C1 segment of cervical spinal cord (tissue), 14 donors: ENCODE measurements at places on chromosomes 5 and 9.

DNA sequence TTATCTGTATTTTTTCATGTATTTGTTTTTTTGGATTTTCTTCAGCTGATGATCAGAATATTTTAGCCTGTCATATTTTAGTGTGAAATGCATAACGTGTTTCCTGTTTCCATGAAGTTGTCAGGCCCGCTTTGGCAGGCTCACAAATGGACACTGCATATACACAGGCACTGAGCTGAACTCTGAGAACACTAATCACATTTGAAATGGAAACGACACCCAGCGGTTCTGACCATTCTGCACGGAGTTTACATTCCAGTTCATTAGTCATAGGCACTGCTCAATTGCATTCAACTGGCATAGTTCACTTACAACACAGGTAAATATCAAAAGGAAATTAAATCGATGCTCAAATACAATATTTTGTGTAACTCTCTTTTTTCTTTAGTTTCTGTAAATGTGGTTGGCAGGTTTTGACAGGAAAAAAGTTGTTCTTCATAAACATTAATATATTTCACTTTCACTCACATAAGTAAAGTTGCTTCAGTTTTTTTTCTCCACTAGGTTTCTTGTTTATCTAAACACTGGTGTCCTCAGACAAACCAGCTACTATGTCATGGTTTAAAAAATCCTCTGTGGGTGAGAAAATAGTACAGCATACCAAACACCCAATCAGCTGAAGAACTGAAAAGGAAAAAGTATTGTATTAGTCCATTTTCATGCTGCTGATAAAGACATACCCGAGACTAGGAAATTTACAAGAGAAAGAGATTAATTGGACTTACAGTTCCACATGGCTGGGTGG is 559.0 kb upstream of the DAP start:
- no peak for DNase-seq

DNA sequence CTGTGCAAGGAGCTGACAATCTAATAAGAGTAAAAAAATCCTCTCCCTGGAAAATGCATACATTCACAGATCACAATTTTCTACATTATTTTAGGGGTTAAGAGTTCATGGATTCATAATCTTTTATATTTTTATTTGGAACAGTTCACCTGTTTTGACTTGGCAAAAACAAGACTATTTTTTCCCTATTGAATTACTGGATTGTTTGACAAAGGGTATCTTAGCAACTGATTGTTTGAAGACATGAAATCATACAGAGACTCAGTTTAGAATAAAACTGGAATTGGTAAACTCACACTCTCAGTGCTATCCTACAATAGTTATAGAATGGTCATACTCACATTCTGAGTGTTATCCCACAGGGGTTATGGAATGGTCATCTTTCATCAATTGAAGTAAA is 358.2 kb upstream of the PTGER4 start:
- no peak for DNase-seq

- no peak for DNase-seq
Measured at GRCh38 chr5:36417221-36417620, 115.5 kb upstream of the RANBP3L start.

DNA sequence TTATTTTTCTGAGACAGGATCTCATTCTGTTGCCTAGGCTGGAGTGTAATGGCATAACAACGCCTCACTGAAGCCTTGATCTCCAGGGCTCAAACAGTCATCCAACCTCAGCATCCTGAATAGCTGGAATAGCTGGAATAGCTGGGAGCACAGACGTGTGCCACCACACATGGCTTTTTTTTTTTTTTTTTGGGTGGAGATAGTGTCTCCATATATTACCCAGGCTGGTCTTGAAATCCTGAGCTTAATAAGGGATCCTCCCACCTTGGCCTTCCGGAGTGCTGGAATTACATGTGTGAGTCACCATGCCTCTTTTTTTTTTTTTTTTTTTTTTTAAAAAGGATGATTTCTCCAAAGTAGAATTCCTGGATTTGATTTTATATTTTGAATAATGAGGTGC is 60.7 kb downstream of the NSD1 start:
- DNase-seq, result no peak

DNA sequence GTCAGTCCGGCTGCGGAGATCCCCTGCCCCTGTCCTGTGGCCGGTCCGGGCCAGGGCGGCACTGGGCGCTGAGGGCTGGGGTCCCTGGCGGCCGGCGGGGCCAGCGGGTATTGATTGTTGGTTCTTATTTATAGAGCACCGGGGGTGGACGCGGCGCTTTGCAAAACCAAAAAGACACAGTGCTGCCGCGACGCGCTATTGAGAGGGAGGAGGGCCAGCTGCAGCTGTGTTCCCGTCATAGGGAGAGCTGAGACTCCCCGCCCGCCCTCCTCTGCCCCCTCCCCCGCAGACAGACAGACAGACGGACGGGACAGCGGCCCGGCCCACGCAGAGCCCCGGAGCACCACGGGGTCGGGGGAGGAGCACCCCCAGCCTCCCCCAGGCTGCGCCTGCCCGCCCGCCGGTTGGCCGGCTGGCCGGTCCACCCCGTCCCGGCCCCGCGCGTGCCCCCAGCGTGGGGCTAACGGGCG is 2.5 kb downstream of the LRRC26 start:
- DNase-seq, result no peak

DNA sequence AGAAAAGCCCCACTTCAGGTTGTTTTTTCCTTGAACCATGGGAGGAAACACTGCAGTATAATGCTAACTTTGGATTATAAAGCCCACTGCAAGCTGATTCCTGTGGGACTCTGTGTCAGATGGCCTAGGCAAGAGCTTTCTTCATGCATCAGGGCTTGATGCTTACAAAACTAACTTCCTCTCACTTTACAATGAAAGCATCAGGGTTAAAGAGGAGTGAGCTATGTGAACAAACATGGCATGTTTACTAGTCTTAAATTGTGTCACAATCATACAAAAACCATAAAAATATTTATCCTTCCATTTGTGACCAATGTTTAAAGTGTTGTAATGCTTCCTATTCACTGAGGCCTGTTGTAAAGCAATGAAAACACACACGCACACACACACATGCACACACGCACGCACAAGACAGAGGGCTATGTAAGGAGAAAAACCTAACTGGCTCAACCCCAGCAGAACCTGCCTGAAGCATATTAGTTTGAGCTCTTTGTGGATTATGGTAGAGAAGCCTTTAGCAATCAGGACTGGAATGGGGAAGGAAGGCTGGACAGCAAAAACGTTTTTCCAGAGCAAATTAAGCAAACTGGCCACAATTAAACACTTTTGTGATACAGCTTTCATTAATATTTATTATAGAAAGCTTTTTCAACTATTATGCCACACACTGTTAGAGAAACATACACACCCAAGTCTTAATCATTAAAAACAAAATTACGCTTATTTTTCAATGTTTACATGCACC is 122.2 kb downstream of the AUH start:
- no peak for DNase-seq

DNA sequence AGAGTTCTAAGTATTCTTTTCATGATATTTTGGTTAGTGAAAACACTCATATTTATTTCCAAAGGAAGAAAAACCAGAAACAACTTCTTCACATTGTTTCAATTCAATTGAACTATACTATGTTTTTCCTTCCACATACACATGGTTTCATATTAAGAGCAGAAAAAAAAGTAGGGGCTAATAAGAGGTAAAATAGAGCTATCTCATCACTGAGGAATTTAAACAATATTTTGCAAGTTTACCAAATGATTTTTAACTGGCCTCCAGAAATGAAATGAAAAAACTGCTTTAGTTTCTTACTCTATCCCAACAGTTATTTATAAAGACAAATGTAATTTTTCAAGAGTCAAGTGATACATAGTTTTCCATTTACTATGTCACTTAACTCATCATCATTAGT is 233.5 kb downstream of the RFX3 start:
- DNase-seq, result no peak

DNA sequence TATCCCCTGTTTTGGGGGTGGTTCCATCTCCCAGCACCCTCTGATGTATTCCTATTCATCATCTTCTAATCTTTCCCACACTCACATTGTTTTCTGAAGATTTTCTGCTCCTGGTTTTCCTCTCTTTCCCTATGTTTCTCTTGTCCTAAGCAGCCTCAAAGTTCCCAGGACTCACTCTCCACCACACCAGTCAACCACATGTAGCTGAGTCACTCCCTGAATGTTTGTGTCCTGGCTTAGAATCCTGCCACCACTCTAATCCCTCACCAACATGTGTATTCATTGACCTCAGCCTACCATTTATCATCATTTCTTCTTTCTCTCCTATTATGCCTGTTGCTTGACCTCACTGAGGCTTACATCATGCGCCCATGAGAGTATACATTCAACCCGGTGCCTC is 282.4 kb upstream of the ADAMTS16 start:
- DNase-seq, result no peak

- no peak for DNase-seq
Measured at GRCh38 chr9:127078988-127079387, 43.4 kb downstream of the ANGPTL2 start.

DNA sequence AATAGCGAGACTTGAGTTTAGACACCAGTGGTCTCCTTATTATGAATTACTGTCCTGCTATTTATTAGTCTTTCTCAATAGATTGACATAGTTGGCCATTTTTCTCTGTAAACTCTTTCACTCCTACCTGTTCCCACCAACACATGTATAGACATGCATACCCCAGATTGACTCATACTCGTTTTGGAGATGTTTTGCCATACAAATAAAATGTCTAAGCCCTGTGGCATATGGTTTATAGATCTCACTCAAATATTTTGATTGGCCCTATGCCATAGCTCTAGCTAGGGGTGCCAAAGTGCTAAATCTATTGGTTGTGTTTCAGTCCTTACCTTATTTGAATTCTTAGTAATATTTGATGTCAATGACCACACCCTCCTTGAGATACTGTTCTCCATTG is 42.3 kb downstream of the CAMK4 start:
- DNase-seq, result no peak

DNA sequence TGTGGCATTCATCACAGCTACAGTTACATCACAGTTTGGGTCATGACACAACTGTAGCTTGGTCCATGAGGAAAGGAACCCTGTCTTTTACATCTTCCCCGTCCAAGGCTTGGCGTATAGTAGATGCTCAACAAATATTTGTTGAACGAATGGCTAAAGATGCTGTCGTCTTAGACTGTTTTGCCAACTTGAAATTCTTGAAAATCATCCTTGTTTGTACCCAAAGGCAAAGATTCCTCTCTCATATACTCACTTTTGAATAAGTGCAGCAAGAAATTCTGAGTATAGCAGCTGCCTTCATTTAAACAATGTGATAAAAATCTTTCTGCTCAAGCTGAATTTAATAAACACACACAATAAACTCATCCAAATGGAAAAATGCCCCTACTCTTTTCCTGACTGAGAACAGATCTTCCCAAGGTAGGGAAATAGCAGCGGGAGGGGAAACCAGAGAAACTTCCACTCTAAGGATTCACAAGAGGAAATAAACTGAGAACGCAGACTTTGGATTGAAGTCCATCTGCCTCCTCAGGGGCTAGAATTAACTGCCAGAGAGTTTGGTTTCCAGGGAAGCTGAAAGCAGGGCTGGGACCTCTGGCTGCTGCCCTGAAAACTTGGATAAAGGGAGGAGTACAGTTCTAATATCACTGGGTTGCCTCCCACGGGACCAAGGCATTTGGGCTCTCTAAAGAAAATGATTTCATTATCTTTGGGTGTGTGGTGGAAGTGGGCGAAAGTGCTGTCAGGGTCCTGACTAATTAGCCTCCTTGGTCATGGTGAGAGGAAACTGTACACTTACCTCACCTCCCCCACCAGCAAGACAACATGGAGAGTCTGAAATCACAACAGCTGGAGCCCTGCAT is 99.1 kb downstream of the DPYSL3 start:
- no peak for DNase-seq

GRCh38 chr5:79151942-79152671 is 40.5 kb downstream of the BHMT start:
- no peak for DNase-seq

GRCh38 chr9:70753311-70753710 is 338.9 kb upstream of the KLF9 start:
- DNase-seq, result no peak

DNA sequence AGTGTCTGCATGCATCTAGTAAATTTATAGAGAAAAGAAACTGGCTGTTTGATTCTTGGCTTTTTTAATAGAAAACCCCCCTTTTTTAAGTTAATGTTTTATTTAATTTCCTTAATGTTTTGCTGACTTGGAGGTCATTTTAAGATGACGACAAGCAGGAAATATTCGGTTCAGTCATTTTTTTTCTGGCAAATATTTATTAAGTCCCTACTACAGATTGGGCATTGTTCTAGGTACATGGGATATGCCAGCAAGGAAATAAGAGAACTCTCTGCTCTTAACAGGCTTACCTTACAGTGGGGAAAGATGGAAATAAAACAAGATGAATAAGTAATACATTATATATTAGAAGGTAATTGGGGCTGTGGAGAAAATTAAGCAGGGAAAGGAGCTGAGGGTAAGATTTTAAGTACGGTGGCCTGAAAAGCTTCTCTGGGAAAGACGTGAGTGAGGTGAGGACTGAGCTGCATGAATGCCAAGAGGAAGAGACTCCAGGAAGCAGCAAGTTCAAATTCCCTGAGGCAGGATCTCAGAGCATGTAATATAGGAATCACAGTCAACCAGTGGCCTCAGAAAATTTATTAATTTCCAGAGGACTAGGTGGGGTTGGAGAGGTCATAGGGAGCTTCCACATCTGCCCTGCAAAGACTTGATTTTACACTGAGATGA is 316.0 kb upstream of the DAP start:
- no peak for DNase-seq

- no peak for DNase-seq
Measured at GRCh38 chr5:110757118-110757729, 18.4 kb downstream of the SLC25A46 start.

DNA sequence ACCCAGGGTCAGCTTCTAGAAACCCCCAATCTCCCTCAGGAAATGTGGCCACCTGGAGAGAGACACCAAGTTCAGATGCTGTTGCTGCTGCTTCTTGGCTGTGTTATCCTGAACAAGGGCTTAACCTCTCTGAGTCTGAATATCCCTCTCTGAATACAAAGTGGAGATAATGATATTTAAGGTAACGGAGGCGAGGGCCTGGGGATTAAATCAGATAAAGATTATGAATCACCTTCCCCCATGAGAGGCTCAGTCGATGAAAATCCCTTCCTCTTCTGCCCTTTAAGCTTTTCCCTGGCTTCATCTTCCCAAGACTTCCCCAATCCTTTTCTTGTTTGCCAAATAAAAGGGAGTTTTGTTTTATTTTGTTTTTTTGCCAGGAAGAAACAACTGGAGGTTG is 8.1 kb upstream of the CPLX2 start:
- no peak for DNase-seq

DNA sequence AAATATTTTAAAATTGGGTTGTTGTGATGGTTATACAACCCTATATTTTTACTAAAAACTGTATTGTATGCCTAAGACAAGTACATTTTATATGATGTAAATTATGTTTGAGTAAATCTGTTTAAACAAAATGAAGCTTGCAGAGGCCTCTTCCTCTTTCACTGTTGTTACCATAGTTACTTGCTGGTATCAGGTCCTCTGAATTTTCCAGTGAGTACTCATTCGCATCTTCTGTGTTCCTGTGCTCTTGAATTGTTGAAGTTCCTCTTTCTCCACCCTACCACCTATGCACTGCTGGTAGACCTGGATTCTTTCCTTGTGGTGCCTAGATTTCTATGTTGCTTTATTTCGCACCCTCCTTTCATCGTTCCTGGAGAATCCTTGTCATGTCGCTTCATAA is 938.5 kb upstream of the ACO1 start:
- no peak for DNase-seq

GRCh38 chr5:1751026-1751863 is 48.4 kb downstream of the MRPL36 start:
- no peak for DNase-seq
